ENCODE measurements at places on chromosomes 3 and 15. TPM values are rescaled to one million over a fixed set of nuclear protein-coding genes. Genes with fewer than 3 reads are reported as not detected.

The CCR3 gene
- not detected for total RNA-seq

The TF gene
- total RNA-seq = not detected

The ARGFX gene
- not detected for total RNA-seq

The FGF7 gene
- 4.3 TPM for total RNA-seq

The STXBP5L gene
- total RNA-seq = 8.4 TPM

The CCRL2 gene
- 1.6 TPM for total RNA-seq

The CKMT1B gene
- not detected for total RNA-seq

The GPR149 gene
- not detected for total RNA-seq

DNA sequence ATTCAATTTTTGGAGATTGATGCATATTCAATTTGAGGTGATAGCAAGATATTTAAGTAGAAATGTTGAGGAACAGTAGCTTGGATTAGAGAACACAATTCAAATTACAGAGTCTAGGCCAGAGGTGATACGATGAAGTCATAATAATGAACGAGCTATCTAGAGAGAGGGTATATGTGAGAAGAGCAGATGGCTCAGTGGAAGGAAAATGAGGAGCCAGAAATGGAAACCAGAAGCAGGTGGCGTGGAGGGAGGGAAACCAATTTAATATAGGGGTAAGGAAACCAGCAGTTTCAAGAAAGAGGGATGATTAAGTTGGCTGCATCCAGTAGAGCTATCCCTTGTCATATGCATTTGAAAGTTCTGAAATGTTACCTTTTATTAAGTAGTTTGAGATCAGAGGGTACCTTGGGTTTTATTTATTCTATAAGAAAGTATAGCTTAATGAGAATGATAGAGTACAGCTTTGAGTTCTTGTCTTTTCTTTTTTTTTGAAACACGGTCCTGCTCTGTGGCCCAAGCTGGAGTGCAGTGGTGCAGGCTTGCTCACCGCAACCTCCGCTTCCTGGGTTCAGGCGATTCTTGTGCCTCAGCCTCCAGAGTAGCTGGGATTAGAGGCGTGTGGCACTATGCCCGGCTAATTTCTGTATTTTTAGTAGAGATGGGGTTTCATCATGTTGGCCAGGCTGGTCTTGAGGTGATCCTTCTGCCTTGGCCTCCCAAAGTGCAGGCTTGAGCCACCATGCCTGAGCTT lies 22.1 kb downstream of the NCK1 start:
- no peak for DNase-seq

DNA sequence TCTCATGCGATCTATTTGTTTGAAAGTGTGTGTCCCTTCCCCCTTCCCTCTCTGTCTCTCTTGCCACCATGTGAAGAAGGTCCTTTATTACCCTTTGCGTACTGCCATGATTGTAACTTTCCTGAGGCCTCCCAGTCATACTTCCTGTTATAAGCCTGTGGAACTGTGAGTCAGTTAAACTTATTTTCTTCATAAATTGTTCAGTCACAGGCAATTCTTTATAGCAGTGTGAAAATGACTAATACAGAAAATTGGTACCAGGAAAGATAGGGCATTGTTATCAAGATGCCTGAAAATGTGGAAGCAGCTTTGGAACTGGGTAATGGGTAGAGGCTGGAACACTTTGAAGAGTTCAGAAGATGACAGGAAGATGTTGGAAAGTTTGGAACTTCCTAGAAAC lies 743.7 kb upstream of the NECTIN3 start:
- no peak for DNase-seq

- DNase-seq = no peak
Measured at GRCh38 chr3:185807445-185808068, 17.3 kb downstream of the IGF2BP2 start.

- no peak for DNase-seq
Measured at GRCh38 chr3:147313513-147313912, 92.8 kb downstream of the ZIC4 start.

GRCh38 chr3:179376474-179376873 lies 29.0 kb downstream of the MFN1 start:
- no peak for DNase-seq

DNA sequence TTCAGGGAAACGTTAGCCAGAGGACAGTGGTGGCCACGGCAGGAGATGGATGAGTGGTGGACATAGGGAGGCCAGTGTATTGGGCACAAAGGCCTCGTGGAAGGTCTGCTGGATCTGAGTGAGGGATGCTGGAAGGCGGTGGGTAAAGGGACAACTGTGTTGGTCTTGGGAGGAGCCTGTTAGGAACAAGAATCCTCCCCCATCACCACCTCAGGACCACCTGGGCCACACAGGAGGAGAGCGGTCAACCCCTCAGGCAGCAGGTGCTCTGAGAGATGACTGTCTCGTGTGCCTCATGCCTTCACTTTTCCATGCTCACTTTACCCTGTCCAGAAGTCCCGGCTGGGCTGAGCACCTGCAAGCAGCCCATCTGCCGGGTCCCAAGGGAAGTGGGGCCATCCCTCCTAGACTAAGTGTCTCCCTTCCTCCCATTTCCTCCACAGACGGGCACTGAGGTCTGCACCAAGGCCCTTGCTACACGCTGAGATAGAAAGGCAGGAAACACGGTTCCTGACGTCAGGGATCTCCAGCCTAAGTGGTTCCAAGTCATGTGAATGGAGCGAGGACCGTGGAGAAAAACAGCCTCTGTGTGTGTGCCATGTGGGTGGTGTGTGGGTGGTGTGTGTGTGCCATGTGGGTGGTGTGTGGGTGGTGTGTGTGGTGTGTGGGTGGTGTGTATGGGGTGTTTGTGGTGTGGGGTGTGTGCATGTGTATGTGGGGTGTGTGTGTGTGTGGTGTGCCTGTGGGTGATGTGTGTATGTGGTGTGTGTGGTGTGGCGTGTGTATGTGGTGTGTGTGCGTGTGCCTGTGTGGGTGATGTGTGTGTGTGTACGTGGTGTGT lies 47.8 kb upstream of the CTSH start:
- DNase-seq = peak; percentile 58

DNA sequence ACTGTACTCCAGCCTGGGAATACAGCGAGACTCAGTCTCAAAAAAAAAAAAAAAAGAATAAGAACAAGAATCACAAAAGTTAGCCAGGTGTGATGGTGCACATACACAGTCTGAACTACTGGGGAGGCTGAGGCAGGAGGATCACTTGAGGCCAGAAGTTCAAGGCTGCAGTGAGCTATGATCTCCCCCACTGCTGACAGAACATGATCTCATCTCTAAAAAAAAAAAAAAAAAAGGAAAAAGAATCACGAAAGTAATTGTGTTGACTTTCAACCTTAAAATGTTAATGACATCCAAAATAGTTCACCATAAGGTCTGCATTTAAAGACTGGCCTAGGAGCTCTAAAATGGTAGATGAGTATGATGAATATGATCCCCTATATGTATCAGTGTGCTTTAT lies 68.0 kb upstream of the MAP4 start:
- DNase-seq = no peak

DNA sequence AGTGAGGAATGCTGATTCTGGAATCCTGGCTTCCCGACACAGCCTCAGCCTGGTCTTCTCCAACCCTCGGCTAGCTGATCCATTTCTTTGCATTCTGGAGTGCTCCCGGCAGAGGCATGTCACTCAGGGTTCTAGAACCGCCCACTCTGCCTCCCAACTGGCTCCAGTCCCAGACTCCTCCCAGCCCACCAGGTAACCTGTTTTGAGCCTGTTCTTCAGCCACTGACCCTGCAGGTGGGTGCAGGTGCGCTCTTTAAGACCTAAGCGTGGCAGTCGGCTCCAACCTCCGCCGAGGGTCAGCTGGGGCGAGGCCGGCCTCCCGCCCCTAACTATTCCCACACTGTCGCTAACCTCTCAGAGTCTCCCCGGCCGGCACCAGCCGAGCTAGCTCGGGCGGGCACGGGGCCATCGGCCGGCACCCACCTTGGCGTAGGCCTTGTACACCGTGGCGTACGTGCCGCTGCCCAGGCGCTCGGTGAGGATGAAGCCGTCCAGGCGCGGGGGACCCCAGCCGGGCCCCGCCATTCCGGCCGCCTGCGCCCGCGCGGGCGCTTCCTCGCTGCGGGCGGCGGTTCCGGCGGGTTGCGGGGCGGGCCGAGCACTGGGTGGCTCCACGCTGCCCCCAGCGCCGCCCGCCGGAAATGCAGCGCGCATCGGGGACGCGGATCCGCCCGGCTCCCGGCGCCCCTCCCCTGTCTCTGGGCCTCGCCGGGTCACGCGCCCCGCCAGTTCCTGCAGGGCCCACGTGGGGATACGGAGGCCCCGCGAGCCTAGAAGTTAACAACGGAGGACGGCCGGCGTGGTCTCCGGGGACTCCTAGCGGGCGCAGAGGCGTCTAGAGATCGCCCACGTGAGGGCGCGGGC lies at the start of gene ULK3:
Gene ULK3 (minus strand): TSS at position 576 of the 864 bp plus-strand sequence. CDS start 51 bp downstream, at position 525.
- DNase-seq = peak; percentile 93

DNA sequence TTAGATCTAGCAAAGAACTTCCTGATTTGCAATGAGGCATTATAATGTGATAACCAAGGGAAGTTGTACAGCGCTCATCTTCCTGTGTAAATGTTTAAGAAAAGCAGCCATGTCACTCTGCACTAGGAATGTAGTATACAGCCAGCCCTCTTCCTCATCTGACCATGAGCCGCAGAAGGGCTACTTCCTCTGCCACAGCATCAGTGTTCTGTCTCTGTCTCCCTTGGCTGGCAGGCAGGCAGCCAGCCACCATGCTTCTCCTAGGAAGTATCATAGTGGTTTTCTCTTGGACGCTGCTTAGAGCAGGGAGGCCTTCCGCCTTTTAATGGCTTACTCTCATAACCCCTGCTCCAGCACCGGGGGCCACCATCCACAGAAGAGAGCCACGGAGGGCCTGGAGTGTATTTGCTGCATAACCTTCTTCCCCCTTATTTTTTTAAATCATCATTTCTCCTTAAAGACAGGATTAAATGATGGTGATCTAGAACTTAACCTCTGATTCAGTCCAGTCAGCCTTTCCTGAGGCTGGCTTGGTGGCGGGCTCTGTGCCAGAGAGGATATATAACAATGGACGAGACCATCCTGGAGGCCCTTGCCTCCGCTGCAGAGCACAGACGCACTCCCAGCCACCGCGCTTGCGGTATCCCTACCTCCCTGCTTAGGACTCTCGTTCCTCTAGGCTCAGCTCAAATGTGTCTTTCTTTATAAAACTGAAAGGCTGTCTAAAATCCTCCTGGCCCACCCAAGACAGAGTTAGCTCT lies 57.3 kb upstream of the PLXNA1 start:
- DNase-seq = no peak

DNA sequence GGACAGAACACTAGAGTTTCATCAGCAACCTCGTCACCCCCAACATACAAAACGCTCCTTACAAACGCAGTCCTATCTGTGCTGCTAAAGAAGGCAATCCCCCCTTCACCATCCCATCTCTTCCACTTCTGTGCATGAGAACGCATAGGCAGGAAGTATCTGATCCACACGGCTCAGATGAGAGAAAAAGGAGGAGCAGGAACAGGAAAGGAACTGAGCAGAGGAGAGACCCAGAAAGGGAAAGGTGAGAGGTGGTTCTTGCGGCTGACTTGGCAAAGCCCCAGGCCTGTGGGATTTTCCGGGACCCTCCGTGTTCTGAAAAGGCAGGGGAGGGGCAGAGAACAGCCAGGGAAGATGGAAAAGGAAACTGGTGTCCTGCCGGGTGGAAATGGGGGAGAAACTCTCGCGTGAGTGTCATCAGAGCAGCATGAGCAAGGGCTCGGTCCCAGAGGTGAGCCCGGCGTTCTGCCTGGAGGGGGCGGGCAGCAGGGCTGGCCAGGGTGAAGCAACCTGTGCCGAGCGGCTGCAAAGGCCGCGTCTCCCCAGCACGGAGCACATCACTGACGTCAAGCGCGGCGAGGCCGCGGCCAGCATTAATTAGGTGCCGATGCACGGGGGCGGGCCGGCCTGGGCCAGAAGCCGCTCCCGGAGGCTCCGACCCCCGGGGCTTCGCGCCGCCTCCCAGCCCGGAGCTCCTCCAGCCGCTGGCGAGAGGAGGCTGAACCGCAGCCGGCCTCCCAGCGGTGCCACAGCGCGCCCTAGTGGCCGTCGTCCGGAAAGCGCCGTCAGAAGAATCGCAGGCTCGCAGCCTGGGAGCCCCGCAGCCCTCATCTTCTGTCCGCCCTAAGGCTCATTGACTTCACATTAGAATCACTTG lies 35.8 kb downstream of the CPN2 start:
- DNase-seq = peak; percentile 90

DNA sequence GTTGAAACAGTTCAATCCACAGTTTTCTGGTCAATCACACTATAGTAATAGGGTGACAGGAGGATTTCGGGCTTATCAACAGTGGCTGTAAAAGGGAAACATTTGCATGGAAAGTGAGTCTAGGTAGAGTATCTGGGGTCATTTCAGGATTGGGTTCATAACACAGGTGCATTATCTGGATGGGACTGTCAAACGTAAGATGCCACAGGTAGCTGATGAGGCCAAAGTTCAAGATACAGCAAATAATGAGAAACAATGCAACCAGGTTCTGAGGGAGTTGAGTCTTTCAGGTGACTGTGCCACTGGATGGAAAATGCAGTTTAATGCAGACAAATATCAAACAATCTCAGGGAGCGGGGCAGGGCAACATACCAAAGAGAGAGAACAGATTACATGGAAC lies 62.2 kb downstream of the WDR76 start:
- DNase-seq = no peak

- DNase-seq = no peak
Measured at GRCh38 chr3:37096975-37097374, 77.4 kb downstream of the LRRFIP2 start.

DNA sequence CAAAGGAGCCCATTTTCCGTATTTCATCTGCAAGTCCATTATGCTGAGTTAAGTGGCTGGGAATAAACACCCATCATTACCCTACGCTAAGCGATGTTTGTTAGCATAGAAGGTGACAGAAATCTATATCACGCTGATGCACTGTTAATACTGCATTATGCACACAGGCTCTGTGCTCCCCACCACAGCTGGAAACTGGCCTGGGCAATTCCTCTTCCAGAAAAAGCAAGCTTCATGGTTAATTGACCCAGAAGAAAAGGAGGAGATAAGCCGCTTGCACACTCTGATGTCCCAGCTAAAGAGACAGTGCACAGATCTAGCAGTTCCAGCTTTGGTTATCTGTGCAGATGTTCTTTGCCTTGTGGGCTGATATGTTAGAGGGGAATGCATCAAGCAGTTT lies 232.6 kb downstream of the NTRK3 start:
- DNase-seq = no peak

DNA sequence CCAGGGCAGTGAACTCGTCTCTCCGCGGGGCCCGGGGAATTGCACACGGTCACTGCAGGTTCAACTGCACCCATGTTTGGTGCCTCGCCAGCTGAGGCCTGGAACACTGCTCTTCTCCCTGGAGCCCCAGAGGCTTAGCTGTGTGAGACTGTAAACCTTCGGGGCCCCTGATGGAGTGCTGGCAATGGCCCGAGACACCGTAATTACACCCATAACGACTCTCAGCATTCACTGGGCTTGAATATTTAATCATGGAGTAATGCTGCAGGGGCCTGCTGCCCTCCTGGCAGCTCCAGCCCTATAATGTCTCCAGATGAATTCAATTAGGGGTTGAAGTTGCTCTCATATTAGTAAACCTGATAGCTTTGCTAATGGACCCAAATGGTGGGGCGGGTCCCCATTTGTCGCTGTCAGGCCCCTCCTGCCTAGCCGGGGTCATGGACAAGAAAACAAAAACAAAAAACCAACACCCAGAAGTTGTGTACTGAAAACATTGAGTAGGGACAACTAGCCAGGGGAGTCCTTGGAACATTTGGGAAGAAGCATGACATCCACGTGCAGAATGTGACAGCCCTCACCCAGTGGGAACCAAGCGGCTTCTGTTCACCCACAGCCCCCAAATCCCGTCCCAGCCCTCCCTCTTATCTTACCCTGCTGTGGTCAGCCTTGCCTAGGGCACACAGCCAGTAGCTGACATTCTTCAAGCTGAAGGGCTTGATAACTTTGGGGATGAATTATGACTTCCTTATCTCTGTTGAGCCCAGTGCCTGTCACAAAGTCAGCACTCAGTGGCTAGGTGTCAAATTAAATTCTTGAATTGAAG lies 74.3 kb upstream of the SCN5A start:
- DNase-seq = no peak

Measured in adrenal gland (tissue), 19 donors.